ENCODE measurements at places on chromosomes 7 and 10.
A peak's percentile ranks its signal among the peaks of the same experiment; 100 is the strongest.

DNA sequence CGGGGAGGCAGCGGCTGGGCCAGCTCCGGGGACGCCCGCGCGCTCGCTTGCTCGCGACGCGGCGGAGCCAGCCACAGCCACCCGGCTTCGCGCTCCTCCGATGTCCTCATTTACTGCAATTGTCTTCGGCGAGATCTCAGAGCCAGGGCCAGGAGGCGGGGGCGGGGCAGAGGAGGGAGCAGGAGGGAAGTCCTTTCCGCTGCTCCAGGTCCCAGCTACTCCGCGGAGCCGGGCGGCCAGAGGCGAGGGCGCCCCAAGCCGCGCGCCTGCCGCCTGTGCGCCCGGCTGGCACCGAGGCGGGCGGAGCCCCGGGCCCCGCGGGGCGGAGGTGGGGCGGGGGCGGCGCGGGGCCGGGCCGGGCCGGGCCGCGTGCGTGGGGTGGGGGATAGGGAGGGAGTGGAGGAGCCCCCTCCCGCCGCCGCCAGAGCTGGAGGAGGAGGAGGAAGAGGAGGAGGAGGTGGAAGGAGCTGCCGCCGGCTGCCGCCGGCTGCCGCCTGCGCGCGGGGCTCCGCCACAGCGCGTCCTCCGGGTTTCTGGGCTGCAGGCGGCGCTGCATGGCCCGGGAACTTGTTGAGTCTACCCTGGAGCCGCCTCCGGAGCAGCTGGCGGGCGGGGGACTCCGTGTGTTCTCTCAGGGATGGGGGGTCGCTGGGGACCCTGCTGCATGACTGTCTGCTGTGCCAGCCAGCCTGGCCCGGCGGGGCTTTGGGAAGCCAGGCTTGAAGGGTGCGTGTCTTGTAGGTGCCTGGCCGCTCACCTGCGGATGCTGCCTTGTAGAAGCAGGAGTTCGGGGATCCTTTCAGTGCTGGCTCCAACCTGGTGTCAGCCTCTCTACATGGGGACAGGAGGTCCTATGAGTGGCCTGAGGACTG lies at the start of gene INSYN2A:
TSS of gene INSYN2A (minus strand) at position 310 of the 872 bp plus-strand sequence. CDS start 20,196 bp downstream, outside the sequence.
- DNase-seq = peak; percentile 81

GRCh38 chr10:31947144-31947926 lies 18.7 kb upstream of the ARHGAP12 start:
- DNase-seq = peak; percentile 76

- DNase-seq = no peak
Measured at GRCh38 chr10:8071006-8071405, 16.5 kb downstream of the GATA3 start.

DNA sequence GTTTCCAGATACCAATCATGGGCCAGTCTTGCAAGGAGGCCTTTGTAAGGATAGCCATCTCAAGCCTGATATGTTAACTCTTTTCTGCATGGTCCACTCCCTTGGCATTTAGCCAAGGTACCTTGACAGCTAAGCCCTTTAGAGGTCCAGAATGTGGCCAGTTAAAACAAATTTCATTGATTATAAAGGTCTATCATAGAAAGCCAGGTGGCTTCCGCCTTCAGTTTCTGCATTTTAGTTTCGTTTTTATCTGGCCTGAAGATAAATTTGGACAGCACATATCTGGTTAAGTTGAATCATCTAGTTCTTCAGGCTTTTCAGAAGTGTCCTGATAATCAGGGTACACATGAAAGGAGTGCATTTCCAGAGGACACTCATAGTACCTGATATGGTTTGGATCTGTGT lies 30.7 kb downstream of the ANKIB1 start:
- DNase-seq = no peak

DNA sequence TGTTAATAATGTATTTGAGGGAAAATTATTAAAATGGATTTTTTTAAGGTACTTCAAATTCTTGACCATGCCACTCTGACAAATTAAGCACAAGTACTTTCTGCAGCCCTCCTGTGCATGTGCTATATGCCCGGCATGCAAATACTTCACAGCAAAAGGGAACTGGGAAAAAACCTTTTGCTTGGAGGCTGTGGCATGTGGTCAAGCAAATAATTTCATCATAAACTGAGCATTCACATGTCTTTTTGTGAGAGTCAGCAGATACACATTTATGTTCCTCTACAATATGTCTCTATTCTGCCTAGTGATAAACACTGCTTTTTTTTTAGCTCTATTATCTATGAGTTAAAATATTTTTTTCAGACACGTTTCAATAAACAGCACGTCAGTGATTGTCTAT lies 53.7 kb upstream of the SEMA3A start:
- no peak for DNase-seq

GRCh38 chr7:18234519-18234918 lies 206.9 kb upstream of the PRPS1L1 start:
- DNase-seq = no peak

GRCh38 chr7:148212731-148213130 lies 377.8 kb upstream of the C7orf33 start:
- no peak for DNase-seq

GRCh38 chr7:77799078-77799964 lies 748 bp downstream of the PHTF2 start:
- peak; percentile 33 for DNase-seq

GRCh38 chr7:44883961-44884620 lies 1.2 kb downstream of the PURB start:
- DNase-seq = no peak

- no peak for DNase-seq
Measured at GRCh38 chr7:25704413-25704812, 447.6 kb upstream of the NFE2L3 start.

- no peak for DNase-seq
Measured at GRCh38 chr7:140521421-140521820, 42.1 kb upstream of the MKRN1 start.

GRCh38 chr7:102721-103120 lies 89.7 kb upstream of the FAM20C start:
- DNase-seq = no peak

DNA sequence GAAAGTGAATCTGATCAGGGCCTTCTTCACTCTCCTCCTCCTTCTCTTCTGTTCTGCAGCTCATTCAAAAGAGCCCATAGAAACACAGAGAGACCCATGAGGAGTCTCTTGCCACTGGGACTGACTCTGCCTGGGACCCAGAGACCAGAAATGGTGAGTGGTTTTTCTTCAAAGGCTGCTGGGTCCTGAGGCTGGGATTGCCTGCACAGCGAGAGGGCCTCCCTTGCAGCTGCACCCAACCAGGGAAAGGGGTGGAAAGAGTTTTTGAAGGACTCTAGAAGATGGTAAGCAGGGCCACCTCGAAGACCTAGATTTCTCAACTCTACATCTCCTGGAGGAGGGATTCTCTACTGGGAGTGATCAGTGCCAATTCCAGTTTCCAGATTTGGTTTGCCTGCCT lies 15.5 kb upstream of the HOXA13 start:
- no peak for DNase-seq

GRCh38 chr7:33853361-33854062 lies 51.8 kb upstream of the BMPER start:
- peak; percentile 34 for DNase-seq

- DNase-seq = no peak
Measured at GRCh38 chr10:84993251-84994035, 665.1 kb downstream of the CCSER2 start.

GRCh38 chr10:71035511-71036296 lies 147.3 kb upstream of the PCBD1 start:
- no peak for DNase-seq

GRCh38 chr10:11849277-11849676 lies 26.1 kb downstream of the PROSER2 start:
- no peak for DNase-seq

- DNase-seq = no peak
Measured at GRCh38 chr10:104689547-104689946, 48.5 kb downstream of the SORCS3 start.

DNA sequence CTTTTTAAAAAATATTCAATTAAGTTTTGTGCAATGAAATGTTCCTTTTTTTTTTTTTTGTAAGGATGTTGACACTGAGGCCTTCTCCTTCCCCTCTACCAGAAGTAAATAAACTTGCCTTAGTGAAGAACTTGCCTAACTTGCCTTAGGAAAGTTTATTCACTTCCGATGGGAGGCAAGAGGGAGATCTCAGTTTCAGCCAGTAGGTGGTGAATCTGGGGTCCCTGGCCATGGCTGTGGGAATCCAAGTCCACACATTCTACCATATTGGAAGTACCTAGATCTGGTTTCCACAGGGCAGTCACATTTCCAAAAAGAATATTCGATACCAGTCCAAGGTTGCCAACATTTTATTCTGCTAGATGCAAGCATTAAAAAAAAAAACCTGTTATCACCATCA lies 270.9 kb downstream of the CCSER2 start:
- no peak for DNase-seq
